ENCODE measurements at places on chromosomes 11 and 22. TPM values are rescaled to one million over a fixed set of nuclear protein-coding genes. Genes with fewer than 3 reads are reported as not detected.

The RASSF10 gene
- total RNA-seq: 2.1 TPM

The MPEG1 gene
- not detected for total RNA-seq

The GRM5 gene
- not detected for total RNA-seq

The CCDC15 gene
- 0.86 TPM for total RNA-seq

The TPBGL gene
- total RNA-seq: 0.14 TPM

The C11orf97 gene
- not detected for total RNA-seq

The ARHGEF17 gene
- total RNA-seq: 14.6 TPM

The CALCB gene
- 0.20 TPM for total RNA-seq

The OR8D1 gene
- total RNA-seq: not detected

The MPZL3 gene
- total RNA-seq: 0.36 TPM

The ANO5 gene
- 1.9 TPM for total RNA-seq

The AGBL2 gene
- 1.4 TPM for total RNA-seq

The IFITM10 gene
- total RNA-seq: 1.0 TPM

The TRPM5 gene
- not detected for total RNA-seq

The FOLR2 gene
- total RNA-seq: not detected

The C1QTNF4 gene
- not detected for total RNA-seq

The POU2F3 gene
- total RNA-seq: not detected

The CASP5 gene
- total RNA-seq: not detected

The TSPAN18 gene
- total RNA-seq: 2.3 TPM

The IL17RA gene
- 7.0 TPM for total RNA-seq

Data from A549 treated with Mapracorat at 1 μM for 4 hours (cell line).